GOT3 (cell line): ENCODE measurements at places on chromosomes 12 and 14.

DNA sequence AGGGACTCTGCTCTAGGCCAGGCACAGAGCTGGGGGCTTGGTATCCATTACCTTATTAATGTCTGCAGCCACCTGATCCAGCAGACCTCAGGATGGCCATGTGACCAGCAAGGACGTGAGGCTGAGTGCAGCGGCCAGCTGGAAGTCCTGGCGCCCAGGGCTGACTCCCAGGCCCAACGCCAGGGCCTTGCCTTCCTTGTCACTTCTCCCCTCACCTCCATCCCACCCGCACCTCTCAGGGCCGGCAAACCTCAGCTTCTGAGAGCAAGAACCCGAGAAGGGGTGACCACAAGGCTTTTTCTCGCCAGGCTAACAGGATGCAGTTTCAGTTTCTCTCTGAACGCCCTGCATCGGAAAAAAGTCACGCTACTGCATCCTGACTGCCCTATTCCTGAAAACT lies 15.4 kb downstream of the RAB35 start:
- DNase-seq: no peak

GRCh38 chr14:90375934-90376333 lies 20.9 kb upstream of the CALM1 start:
- no peak for DNase-seq

GRCh38 chr14:94116701-94117100 lies 6.2 kb downstream of the IFI27 start:
- no peak for DNase-seq

DNA sequence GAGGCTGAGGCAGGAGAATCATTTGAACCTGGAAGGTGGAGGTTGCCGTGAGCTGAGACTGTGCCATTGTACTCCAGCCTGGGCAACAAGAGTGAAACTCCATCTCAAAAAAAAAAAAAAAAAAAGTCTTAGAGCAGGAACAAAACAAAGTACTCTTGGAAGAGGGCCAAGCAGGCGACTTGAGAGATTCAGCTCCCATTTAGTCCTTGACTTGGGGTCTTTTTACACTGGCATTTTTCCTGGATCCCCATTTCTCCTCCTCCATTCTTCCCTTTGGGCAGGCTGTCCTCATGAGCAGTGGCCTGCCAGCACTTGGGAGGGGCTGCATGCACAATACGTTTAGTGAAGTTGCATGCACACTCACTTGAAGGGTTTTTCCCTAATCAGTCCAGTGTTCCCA lies 72.9 kb downstream of the C14orf132 start:
- DNase-seq: no peak

DNA sequence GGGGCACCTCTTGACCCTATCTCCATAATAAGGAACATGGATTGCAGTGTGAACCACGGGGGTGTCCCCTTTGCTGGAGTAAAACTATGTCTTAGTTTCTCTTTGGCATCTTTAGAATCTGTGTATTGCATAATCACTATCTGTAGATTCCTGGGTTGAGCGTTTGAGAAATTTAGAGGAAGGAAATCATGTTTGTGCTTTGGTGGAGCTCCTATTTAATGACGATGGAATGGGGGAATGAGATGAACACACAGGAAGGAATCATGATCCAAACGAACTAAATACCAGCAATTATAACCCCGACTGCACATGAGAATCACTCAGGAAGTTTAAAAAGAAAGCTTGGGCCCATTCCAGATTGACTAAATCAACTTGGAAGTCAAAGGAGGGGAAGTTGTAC lies 1.3 kb upstream of the MYG1 start:
- no peak for DNase-seq

- DNase-seq: no peak
Measured at GRCh38 chr12:13004986-13005385, 4.9 kb upstream of the HEBP1 start.

GRCh38 chr14:45705940-45706534 lies 453.0 kb upstream of the MIS18BP1 start:
- no peak for DNase-seq

DNA sequence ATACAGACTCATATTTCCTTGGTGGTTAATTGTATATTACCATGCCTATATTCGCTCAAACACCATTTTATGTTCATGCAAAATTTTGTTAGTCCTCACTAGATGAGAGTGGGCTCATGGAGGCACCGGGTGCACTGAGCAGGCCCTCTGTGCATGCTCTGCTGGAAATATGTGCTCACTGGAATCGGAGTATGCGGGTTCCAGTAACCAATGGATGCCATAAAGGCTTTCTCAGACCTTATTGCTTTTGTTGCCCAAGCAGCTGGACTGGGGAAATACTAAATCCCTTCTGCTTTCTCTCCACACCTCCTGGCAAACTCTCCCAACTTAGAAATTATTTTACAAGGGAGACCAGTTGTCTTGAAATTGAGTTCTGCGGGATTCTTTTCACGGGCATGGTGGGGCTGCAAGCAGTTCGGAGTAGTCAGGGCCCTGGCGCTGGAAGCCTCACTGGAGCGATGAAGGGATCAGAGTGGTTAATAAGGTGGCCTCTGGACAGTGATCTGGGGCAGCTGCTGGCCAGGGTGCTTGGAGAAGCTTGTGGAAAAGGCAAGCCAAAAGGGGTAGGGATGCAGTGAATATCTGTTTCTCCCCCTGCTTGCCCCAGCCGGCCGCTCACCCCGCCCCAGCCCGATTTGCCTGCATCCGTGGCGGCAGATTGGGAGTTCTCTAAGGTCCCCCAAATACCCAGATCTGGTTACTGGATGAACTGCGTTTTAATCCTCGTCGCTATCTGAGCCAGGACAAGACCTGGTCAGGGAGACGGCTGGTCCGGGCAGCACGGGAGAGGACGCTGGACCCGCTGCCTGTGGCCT lies 7.4 kb upstream of the HOXC6 start:
- no peak for DNase-seq

DNA sequence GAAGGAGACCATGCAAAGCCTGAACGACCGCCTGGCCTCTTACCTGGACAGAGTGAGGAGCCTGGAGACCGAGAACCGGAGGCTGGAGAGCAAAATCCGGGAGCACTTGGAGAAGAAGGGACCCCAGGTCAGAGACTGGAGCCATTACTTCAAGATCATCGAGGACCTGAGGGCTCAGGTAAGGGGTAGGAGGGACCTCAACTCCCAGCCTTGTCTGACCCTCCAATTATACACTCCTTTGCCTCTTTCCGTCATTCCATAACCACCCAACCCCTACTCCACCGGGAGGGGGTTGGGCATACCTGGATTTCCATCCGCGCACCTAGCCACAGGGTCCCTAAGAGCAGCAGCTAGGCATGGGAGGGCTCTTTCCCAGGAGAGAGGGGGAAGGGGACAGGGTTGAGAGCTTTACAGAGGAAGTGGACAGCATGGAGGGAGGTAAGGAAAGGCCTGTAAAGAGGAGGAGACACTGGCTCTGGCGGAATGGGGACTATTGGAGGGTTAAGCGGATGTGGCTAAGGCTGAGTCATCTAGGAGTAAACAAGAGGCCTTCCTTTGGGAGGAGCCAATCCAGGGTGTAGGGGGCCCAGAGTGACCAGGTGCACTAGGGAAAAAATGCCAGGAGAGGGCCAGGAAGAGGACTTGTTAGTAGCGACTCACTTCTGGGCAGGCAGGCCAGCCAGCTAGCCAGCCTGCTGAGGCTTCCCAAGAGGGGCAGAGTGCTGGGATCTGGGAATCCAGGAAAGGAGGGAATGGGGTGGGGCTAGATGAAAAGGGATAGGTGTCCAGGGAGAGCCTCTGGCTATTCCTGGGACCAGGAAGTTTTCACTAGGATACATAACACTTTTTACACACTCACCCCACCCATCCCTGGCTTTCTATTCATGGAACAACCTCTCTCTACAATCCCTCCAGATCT lies 754 bp downstream of the KRT18 start:
- no peak for DNase-seq
